Putamen (tissue), 1 donor: ENCODE measurements at places on chromosomes 7 and 10.

DNA sequence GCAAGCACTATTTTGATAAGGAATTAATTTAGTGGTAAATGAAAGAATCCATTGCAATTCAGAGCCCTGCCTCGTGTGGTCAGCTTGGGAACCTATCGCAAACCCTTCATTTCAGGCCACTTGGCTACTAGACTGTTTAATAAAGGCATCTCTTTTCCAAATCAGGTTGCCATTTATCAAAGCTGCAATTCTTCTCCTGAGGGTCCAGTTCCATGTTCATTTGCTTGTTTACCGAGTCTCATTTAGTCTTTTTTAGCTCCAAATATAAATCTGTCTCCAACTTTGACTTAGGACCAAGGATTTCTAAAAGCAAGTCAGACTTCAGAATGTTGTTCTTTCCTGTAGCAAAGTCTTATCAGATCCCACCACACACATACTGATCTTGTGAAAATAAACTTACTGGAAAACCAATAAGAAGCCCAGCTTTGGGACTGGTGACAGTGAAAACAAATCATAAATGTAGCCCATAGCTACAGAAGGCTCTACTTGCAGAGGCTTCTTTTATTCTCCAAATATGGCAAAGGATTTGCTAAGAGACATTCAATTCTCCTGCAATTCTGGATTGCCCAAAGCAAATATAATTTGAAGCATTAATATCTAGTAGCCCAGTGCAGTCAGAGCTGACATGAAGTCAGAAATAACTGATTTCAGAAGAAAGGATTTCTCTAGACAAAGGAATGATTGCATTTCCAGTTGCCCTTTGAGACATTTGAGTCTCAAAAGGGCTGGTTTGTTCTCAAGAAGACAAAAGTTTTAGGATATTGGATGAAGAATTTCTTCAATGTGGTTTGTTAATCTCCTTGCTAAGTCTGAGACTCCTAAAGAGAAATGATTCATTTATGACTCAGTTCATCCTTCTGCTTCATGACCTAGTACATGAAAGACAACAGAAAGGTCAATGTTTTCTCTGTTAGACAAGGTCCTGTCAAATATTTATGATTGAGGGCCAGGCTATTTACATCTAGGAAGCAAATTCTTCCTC is 28.0 kb downstream of the PPP1R3C start:
- DNase-seq = no peak

DNA sequence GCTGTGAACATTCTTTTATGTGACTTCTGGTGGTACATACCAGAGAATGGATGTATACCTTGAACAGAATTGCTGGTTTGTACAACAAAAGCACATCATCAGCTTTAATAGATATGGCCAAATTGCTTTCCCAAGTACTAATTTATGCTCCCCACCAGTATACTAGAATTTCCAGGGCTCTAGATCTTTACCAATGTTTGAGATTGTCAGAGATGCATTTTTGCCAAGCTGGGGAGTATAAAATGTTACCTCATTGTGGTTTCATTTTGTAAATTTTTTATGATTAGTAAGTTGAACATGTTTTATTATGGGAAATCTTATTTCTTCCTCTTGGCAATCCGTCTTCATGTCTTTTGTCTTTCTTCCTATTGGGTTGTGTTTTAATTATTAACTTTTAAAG is 179.9 kb upstream of the TMEM106B start:
- no peak for DNase-seq

DNA sequence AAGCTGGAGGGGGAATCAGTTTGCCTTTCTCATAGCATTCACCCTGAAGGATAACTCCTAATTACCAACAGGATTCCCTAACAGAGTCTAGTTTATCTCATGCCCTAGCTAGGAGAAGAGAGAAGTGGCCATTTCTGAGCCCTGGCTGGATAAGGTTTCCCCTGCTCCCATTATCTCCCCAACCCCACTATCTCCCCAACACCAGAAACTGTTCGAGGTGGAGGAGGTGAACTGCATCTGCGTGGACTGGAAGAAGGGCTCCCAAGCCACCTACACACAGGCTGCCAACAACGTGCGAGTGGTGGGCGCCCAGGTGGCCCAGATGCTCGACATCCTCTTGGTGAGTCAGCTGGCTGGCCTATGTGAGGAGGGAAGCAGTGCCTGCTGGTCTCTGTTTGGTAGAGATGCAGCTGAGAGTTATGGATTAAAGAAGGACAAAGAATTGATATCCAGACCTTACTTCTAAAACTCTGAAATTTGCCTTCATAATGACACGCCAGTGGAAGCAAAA is 3.8 kb downstream of the PNLIPRP1 start:
- DNase-seq = no peak

DNA sequence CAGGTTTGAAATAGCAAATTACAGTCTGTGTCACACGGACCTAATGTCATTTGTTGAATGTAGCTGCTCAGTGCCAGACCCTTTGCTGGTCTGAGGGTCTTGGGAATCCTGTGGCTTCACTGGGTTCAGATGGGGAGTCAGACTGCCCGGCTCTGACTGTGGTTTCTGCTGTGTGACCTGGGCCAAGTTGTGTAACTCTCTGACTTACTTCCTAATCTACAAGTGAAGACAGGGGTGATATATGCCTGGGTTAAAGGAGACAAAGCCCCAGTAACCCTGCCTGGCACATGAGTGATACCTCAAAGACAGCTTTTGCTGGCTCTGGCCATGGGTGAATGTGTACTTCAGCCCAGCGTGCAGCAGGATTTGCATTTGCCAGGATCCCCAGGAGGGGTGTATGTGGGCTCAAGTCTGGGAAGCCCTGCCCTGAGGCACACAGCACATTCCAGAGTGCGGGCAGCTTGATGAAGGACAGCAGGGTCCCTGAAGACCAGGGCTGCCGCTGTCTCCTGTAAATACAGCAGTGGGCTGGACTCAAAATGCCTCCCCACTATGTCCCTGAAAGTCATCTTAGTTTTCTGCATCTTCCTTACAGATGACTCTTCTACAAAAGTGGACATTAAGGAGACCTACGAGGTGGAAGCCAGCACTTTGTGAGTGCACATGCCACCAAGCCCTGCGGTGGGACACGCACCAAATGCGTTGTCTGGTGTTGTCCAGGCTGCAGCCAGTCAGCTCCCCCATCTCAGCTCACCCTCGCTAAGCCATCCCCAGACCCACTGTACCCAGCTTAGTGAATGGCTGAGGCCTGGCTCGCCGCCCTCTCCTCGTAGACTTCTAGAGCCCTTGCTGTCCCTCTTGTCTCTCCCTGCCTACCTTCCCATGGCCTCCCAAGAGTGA is 16.4 kb downstream of the NACAD start:
- DNase-seq = no peak

DNA sequence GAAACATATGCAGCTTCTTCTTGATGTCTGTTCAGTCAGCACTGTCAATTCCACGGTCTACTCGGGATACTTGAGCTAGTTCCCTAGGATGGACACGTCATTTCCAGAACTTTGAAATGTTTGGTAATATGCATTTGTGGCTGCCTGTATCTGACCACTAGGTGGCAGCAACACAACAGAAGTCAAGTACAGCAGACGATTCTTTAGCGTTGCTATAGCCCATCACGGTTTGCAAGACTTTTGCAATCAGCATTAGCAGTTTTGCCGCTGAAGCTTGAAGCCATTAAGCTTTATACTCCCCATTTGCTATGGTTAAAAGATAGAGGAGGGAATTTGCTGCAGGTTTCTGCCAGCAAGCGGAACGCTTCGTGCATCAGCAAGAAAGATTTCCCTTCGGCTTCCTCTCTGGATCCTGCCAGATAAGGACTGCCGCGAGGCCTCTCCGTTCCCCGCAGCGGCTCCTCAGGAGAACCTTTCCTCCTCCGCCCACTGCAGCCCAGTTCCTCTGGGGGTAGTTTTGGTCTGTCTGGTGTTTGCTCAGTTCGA is 63.5 kb downstream of the ABCC2 start:
- peak; percentile 77 for DNase-seq

GRCh38 chr7:151711906-151712809 is 164.8 kb downstream of the PRKAG2 start:
- no peak for DNase-seq

GRCh38 chr7:110051372-110051771 is 1039.6 kb upstream of the LRRN3 start:
- DNase-seq = no peak

GRCh38 chr7:80316811-80317210 is 182.2 kb downstream of the GNAI1 start:
- no peak for DNase-seq

- no peak for DNase-seq
These were observed 186.0 kb upstream of the CACNA2D1 start for GRCh38 chr7:82629583-82629982.

DNA sequence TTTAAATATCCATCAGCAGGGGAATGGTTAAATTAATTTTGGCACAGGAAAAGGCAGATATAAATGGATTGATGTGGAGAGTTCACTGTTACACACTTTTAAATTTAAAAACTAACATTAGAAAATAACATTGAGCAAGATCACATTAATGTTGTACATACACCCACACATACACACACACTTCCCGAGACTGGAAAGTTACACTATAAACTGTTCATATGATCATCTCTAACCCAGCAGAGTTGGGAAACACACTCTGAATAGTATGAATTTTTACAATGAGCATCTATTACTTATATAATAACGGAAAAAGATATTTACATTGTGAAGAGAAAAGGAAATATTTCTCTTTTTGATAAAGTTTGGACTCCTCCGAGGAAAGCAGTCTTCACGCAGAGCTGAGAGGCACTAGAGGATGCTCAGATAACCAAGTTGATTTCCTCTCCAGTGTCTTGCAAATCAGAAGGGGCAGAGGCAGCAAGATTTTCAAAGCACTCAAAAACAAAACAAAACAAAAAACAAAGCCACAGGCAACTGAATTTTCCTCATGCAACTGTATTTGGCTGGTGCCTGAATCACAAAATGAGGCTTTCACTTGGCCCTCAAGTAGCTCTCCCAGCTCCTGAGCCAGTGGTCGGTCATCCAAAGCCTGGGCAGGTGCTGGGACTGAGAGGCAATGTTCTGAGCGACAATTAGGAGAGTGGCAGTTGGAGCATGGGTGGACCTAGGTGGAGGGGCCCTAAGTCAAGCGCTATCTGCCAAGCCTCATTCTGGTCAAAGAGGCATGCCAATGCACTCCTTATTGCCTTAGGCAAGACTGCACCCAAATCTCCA is 10.5 kb upstream of the GATAD1 start:
- DNase-seq = no peak

- no peak for DNase-seq
These were observed 55.4 kb downstream of the GPR26 start for GRCh38 chr10:123721441-123722049.

GRCh38 chr10:93859049-93859655 is 34.6 kb upstream of the SLC35G1 start:
- DNase-seq = no peak

DNA sequence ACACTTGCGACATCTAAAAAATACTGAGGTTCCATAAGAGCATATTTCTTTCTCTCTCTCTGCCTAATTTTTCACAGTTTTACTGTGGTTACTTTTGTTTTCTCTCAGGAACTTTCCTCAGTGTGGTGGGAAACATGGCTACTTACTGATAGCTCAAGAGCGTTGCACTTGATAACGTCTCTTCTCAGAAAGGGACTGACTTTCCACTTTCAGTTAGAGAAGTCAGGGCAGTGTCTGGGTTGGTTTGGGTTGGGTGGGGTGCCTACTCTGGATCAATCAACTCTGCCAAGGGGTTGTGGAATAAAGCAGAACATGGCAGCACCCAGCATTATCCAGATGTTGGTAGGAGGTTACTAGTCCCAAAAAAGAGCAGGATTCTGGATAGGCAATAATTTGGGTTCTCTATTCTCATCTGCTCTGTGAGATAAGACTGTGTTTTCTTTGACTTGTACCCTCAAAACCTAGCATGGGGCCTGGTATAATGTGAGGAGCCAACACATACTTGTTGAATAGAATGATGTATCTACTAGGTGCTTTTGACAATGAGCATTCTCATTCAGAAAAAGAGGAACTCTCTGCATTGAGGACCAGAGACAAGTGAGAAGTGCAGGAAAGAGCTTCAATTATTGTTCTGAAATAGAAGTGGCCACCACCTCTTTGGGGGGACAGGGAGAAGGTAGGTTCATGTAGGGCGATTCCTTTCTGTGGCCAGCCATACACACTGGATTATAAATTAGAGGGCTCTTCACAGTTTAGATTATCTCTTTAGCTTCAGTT is 315.7 kb downstream of the REEP3 start:
- no peak for DNase-seq

DNA sequence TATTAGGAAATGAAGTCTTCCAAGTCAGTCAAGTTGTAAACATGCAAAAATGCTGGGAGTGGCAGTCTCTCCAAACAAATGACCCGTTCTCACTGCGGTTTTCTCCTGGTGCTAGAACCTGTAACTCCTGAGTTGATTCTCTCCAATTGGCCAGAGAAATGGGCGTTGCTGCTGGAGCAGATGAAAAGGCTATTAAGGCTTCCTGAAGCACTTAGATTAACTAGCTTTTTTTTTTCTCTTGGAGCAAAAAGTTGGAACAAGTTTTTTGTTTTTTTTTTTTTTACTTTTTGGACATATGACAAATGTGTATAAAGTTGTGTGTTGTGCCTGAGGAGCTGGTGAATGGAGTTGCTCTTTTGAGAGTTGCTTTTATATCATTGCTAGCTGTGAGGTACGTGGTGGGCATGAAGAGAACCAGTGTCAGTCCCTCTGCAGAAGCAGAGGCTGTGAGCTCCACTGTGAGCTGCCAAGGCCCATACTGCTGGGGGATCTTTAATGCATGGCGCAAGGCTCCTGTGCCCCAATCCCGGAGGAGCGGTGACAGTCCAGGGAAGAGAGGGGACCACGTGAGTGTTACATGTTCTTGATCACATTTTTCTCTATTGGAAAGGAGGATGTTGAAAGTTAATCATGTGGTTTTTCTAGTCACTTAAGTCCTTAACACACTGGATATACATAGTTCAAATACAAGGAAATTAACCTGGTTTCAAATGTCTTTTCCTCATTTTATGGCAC is 393.6 kb upstream of the GALNT17 start:
- no peak for DNase-seq

DNA sequence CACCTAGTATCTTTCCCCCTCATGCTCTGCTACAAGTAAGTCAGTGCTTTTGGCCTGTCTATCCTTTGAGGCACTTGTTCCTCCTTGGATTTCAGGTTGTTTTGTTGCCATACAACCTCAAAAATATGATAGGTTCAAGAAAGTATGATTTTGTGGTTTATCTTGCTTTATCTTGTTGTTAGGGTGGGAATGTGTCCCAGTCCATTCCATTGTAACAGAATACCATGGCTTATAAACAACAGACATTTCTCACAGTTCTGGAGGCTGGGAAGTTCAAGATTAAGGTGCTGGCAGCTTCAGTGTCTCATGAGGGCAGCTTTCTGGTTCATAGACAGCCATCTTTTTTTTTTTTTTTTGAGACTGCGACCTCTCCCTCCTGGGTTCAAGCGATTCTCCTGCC is 72.1 kb downstream of the TMEM270 start:
- no peak for DNase-seq

DNA sequence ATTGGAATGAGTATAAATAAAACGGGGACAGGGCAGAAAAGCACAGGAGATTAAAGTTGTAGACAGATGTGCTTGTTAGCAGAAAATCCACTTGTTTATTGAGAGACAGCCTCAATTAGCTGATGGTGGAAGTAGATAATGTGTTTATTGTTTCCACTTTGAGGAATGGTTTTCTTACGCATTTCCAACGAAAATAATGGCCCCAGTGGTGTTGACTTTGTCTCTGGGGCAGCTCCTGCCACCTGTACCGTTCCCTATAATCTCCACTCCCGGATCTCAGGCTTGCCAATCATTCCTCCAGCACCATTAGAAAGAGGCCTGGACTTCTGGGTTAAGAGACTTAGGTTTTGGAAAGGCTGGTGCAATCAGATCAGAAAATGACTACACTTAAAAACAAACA is 638.7 kb downstream of the PARD3 start:
- DNase-seq = no peak

- no peak for DNase-seq
These were observed 339.7 kb downstream of the THSD7A start for GRCh38 chr7:11492307-11492706.

GRCh38 chr10:95233377-95234034 is 39.5 kb downstream of the ACSM6 start:
- DNase-seq = no peak
